ENCODE measurements at places on chromosomes 3 and 15.
A peak's percentile ranks its signal among the peaks of the same experiment; 100 is the strongest.

DNA sequence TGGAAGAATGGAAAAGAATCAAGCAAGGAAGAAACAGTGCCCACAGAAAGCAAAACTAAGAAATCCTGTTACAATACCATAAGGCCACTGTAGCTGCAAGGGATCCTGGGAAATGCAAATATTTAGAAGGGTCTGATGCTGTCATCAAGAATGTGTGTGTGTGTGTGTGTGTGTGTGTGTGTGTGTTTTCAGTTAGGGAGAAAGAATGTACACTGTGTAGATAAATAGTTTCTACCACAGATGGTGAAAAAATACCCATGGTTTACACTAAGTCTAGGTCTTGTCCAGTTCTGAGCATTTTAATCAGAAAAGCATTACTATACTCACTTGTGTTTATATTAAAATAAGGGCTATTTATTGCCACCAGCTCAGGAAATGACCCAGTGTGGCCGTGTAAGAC, 355.0 kb downstream of the RBMS3 start:
- DNase-seq = no peak

DNA sequence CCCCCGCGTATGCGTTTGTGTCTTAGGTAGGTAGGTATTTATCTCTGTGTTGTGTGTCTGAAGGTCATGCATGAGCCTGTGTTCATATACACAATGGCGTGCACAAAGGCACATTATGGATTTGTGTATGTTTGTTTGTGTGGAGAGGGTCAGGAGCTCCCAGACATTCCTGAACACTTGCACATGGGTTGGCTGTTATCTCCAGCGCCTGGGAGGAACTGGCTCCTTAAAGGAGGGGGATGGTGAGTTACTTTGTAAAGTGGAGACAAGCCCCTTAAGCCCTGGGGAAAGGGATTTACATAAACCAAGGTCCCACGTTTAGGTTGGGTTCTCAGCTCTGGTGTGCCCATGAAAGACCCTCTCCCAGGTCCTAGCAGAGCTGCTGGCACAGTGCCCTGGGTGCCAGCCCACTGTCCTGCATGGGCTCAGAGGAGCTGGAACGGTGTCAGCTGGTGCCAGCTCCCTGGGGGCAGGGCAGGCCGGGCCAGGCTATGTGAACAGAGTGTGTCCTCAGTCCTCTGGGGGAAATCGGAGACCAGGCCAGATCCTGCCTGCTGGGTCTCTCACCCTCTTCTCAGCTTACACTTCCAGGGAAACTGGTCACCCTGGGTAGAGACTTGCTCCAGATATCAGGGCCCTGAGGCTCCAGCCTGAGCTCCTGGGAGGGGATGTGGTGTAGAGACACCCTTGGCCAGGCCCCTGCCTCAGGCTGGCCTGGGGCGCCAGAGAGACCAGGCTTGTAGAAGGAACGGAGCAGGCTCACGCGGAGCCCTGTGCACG, 25.1 kb downstream of the SNX33 start:
- peak; percentile 31 for DNase-seq

GRCh38 chr3:151322511-151322910, 5.9 kb upstream of the GPR87 start:
- DNase-seq = no peak

DNA sequence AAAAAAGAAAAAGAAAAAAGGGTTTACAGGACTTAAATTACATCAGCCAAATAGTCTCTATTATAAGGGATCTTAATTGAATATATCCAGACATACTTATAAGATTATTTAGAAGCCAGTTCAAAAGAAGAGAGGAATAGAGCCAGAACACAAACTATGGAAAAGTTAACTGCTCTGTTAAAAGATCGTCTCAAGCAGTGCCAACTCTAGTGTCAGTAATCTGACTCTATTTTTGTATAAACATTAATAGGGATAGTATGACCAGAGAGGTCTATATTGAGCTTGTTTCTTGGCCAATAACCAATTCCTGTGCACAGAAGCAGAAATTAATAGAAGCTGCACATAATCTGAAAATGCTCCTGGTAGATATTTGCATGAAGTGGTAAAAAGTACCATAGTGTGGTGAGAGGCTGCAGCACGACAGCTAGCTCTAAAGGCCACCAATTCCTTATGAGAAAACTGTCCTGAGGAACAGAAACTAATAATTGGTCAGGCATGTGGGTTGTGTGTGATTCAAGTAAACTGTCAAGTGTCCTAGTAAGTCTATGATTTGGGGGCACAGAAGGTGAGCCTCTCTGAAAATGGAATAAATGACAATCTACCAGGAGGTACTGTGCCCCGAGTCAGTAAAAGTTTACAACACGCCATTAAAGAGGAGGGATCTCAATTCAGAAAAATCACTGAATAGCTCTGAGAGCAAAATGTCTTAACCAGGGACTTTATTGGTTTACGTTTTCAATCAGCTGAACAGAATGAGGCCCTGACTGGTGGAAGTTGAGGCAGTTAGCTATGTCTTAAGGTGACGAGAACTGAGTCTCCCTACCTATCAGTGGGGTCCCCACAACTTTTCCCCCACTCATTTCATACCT, 51.5 kb upstream of the NANOGP8 start:
- DNase-seq = no peak

DNA sequence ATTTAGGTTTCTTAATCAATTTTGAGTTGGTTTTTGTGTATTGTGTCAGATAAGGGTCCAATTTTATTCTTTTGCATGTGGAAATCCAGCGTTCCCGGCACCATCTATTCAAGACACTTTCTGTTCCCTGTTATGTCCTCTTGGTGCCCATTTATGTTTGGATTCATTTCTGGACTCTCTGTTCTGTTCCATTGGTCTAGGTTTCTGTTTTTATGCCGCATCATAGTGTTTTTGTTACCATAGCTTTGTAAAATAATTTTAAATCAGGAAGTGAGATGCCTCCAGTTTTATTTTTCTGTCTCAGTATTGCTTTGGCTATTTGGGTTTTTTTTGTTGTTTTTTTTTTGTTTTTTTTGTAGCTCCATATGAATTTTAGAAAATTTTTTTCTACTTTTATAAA, 97.1 kb downstream of the LRRC28 start:
- no peak for DNase-seq

DNA sequence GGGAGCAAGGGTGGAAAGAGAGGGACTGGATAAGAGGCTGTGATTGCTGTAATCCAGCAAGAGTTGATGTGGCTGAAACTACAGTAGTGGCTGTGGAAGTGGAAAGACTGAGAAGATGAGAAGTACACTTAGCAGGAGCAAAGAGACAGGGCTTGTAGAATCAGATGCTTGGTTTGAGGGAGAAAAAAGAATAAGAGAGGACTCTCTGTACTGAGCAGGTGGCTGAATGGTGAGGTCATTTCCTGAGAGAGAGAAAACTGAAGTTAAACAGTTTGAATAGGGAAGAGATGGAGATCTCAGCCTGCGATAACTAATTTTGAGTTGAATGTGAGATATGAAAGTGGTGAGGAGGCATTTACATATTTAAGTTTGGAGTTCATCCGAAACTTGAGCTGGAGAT, 95.8 kb upstream of the SLC25A36 start:
- DNase-seq = no peak

- no peak for DNase-seq
Measured at GRCh38 chr3:175601521-175601920, 742.4 kb downstream of the NAALADL2 start.

DNA sequence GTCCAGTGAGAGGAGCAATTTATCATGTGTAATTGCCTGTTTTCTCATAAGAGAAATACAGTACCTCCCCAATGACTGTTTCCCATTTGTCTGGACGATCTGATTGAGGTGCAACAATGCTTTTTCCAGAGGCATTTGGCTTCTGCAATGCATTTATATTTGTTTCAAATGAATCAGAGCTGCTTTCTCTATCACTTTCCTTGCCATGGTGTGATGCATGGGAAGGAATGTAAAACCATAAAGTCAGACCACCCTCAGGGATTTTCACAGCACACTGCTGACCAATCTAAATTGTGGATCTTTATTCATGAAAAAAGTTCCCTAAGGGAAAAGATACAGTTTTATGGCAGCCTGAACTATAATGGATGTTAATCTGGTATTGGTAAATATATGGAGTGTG, 333.0 kb downstream of the ZNF385D start:
- DNase-seq = no peak

GRCh38 chr3:171548917-171549316, 88.7 kb upstream of the TNIK start:
- no peak for DNase-seq

- no peak for DNase-seq
Measured at GRCh38 chr15:40097096-40097967, 11.3 kb downstream of the BMF start.

DNA sequence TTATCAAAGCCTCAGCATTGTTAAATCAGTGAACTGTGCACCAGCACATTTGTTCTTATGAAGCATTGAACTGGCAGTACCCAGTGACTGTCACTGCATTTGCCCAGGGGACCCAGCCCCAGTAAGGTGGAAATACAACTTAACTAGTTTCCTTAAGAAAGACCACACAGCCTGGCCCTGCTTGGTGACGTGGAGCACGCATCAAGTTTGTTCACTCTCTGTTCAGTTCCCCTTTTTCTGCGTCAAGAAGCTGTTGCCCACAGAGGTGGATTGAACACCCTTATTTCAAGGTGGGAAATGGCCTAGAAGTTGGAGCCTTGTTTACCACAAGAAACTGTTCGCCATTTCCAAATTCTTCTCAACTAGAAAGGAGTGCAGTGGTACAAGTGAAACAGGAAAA, 69.9 kb upstream of the AGBL1 start:
- DNase-seq = no peak

- DNase-seq = no peak
Measured at GRCh38 chr15:80605591-80606150, 89.4 kb upstream of the ABHD17C start.

- DNase-seq = no peak
Measured at GRCh38 chr3:128587391-128587790, 63.2 kb downstream of the RPN1 start.

DNA sequence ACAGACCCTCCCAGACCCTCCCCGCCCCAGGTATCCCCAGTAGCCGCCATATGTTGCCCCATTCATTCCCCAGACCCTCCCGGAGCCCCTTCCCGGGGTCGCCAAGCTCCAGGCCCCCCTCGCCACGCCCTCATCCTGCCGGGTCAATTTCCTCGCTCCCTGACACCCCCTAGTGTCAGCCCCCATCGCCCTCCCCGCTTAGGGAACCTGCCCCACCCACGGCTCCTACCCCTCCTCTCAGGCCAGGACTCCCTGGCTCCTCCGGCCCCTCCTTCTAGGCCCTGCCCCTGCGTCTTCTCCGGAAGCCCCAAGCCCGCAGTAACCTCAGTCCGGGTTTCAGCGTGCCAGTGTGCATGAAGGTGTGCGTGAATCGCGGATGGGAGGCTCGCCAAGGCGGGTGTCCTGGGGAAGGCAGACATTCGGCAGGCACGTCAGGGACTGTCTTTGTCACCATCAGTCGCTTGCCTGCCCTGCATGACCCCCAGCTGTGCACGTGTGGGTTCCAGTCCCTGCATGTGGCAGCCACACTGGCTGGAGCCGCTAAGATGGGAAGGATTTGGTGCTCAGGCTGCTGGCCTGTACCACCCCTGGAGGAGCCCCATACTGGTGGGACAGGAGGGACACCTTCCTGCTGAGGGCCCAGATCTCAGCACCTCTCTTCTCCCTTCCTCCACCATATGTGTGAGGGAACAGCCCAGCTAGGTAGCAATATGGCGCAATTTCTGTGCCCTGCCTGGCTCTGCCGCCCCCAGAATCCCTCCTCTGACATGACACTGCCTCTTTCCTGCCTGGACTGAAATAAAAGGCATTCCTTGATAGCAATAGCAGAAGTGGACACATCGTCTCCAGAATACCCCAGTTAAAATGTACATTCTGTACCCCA, 693 bp downstream of the DISP2 start:
- no peak for DNase-seq

GRCh38 chr3:16864610-16865313, 20.0 kb upstream of the PLCL2 start:
- no peak for DNase-seq

GRCh38 chr3:43894176-43895049, 203.7 kb downstream of the ABHD5 start:
- DNase-seq = peak; percentile 30

DNA sequence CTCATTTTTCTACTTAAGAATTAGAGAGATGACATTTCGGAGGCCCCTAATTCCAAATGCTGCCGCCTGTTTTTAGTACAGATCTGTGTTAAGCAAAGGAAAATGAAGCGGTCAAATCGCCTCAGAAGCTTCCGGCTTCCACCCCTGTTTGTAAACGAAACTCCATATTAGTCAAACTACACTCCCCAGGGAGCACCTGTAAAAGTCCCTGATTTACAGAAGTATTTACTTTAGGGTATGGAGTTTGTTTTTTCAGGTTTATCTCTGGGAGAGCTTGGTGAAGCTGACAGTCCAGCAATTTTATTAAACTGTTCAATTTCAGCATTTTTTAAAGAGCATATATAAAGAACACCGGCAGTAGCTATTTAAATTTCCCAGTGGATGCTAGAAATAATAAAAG, 319.8 kb downstream of the FHIT start:
- no peak for DNase-seq

GRCh38 chr3:79845546-79845945, 77.7 kb upstream of the ROBO1 start:
- no peak for DNase-seq

DNA sequence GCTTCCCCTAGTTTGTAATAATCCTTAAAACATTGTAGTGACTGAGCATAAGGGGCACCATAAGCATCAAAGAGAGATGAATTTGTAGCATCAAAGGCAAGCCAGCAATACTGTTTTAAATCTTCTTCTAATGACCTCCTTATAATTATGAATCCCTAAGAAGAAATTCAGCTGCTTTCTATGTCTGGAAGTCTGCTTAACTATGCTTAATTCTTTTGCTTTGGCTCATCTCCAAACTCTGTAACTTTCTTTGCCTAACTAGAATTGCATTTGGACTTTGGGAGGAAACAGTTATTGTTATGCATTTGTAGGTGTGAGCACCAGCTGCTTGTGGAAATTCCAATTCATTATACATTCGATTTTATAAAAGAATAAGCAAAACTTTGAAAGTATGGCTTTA, 117.7 kb upstream of the SPATA16 start:
- DNase-seq = no peak

GRCh38 chr3:42830437-42831320, 21.4 kb downstream of the ACKR2 start:
- no peak for DNase-seq

GRCh38 chr3:174215456-174215855, 643.7 kb upstream of the NAALADL2 start:
- no peak for DNase-seq

GRCh38 chr3:177041021-177041729, 156.1 kb downstream of the TBL1XR1 start:
- no peak for DNase-seq

DNA sequence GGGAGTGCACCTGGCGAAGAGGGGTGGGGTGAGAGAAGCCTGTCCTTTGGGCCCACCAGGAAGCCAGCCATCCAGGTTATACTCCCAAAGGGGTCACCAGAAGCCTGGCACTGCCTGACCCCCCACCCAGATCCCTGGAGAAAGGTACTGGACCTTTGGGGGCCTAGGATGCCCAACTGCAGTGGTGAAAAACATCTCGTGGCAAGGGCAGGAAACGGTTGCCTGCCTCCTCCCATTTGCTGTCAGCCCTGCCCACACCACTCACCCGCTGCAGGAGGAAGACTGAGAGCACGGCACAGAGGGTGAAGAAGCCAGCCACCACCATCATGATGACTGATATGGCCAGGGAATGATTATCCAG, 2.2 kb upstream of the ULK3 start:
- DNase-seq = no peak

Data from amniotic stem cell (primary cell).